ENCODE measurements at places on chromosomes 1 and 21.

DNA sequence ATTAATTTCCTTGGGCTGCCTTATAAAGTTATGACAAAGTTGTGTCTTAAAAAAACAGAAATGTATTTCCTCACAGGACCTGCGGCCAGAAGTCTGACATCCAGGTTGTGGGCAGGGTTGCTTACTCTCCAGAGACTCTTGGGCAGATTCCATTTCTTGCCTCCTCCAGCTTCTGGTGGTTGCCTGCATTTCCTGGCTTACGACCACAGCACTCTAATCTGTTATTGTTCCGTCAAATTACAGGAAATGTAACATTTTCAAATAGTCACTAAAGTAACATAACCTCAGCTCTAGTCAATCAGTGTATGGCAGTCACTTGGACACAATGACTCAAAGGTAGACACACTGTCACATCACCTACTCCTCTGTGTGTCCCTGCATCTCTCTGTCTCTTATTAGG, 226.8 kb downstream of the DNAH14 start:
- no peaks in the 10 kb centered on the region for H3K4me1 ChIP-seq
- no peaks in the 10 kb centered on the region for H3K36me3 ChIP-seq
- DNase-seq, result no peak
- no peak overlapping the region for H3K27ac ChIP-seq
- H3K27me3 ChIP-seq, result no peaks in the 10 kb centered on the region
- H3K4me3 ChIP-seq, result no peak overlapping the region

GRCh38 chr1:202220733-202221132, 27.1 kb downstream of the LGR6 start:
- no peaks in the 10 kb centered on the region for H3K27me3 ChIP-seq
- H3K36me3 ChIP-seq, result no peaks in the 10 kb centered on the region
- no peaks in the 10 kb centered on the region for H3K4me1 ChIP-seq

DNA sequence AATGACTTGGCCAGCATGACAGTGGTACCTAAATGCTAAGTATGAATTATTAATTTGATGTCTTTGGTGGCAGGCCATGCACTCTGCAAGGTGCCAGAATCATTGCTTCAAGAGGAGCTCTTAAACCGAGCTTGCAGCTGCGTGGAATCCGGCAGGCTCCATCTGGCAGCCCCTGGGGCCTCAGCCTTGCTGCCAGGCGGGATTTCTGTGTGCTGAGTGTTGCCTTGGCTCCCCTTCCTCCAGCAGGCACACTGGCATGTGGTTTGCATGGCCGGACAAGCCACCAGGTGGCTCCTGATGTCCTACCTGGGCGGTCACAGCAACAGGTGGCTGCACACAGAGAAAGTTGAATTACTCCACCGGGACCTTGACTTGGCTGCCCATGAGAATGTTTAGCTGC, 155.4 kb downstream of the URB2 start:
- no peaks in the 10 kb centered on the region for H3K36me3 ChIP-seq
- H3K27ac ChIP-seq, result no peak overlapping the region
- H3K4me3 ChIP-seq, result no peak overlapping the region

DNA sequence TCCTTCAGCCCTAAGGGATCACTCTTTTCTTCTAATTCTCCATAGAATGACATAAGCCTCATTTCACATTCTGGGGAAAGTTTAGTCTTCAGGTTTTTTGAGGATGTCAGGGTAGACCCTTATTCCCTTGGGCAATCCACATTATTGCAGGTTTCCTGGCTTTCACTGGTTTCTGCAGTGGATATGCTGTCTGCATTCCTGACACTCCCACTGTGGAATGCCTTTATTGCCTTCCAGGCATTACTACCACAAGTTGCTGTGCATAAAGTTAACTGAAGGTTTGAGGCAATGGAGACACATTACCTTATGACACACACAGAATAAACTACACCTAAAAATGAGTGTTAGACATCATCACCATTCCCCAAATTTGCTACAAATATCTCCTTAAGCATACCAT, 12.7 kb downstream of the FASLG start:
- no peaks in the 10 kb centered on the region for H3K27me3 ChIP-seq
- no peak for DNase-seq
- no peaks in the 10 kb centered on the region for H3K36me3 ChIP-seq
- peaks cover 24% of the 10 kb centered on the region for H3K4me1 ChIP-seq
- H3K27ac ChIP-seq, result no peak overlapping the region

GRCh38 chr1:19468397-19468956, 16.9 kb downstream of the CAPZB start:
- peak overlapping the region; percentile 72 for H3K27ac ChIP-seq
- DNase-seq, result peak; percentile 57

DNA sequence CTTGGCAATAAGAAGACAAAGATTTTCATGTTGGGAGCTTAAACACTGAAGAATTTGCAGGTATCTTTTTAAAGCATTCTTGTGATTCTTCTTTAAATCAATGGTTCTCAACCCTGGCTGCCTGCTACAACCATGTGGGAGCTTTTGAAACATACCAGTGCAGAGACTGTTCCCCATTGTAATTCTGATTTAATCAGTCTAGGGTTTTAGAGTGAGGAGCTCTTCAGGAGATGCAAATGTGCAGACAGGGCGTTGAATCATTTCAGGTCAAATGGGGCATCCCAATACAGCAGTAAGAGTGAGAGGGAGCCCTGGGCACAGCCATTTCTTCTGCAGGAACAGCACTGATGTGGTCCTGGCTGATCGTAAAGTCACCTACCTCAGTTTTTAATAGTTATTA, 24.3 kb downstream of the KCNJ6 start:
- DNase-seq, result no peak
- no peaks in the 10 kb centered on the region for H3K4me1 ChIP-seq
- H3K36me3 ChIP-seq, result no peaks in the 10 kb centered on the region
- no peaks in the 10 kb centered on the region for H3K27me3 ChIP-seq

- no peaks in the 10 kb centered on the region for H3K4me1 ChIP-seq
- H3K27me3 ChIP-seq, result no peaks in the 10 kb centered on the region
- no peak overlapping the region for H3K27ac ChIP-seq
- H3K36me3 ChIP-seq, result no peaks in the 10 kb centered on the region
Observed at GRCh38 chr1:243471754-243472745, 216.2 kb downstream of the SDCCAG8 start.

DNA sequence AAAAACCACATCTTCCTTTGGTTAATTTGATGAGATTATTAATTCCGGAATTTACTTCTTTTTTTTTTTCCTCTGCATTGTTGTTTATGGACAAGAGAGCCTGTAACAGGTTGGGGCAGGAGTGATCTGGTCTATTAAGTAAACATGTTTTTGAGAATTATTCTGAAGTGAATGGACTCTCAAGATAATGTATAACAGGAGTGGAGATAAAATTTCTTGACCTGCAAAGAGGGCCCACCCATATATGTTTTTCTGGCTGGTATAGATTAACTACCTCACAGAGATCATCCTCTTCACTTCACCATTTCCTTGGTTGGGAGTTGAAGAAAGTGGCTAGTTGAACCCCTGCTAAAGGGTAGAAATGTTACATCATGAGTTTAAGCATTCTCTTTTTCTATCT, 10.7 kb downstream of the DDI2 start:
- H3K4me1 ChIP-seq, result peaks cover 2% of the 10 kb centered on the region
- no peak overlapping the region for H3K4me3 ChIP-seq

DNA sequence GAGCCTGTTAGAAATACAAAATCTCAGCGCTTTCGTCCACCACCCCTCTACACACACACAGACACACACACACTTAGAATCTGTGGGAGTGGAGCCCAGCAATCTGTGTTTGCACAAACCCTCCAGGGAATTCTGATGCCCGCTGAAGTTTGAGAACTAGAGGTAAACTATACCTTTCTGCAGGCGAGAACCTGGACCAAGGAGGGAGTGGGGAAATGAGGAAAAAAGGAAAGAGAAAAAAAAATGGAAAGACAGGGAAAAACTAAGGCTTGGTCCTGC, 468 bp upstream of the NIBAN1 start:
- peak overlapping the region; percentile 92 for H3K27ac ChIP-seq
- H3K4me1 ChIP-seq, result peaks cover 6% of the 10 kb centered on the region
- H3K4me3 ChIP-seq, result peak overlapping the region; percentile 89
- no peak for DNase-seq

- DNase-seq, result no peak
- peak overlapping the region; percentile 64 for H3K4me3 ChIP-seq
- H3K36me3 ChIP-seq, result no peaks in the 10 kb centered on the region
- peak overlapping the region; percentile 81 for H3K27ac ChIP-seq
- no peaks in the 10 kb centered on the region for H3K27me3 ChIP-seq
Observed at GRCh38 chr1:206922524-206922923, 783 bp upstream of the FCMR start.

- H3K4me1 ChIP-seq, result no peaks in the 10 kb centered on the region
- H3K4me3 ChIP-seq, result no peak overlapping the region
- no peak for DNase-seq
- no peak overlapping the region for H3K27ac ChIP-seq
- no peaks in the 10 kb centered on the region for H3K36me3 ChIP-seq
Observed at GRCh38 chr1:75502776-75503175, 108.1 kb downstream of the SLC44A5 start.

DNA sequence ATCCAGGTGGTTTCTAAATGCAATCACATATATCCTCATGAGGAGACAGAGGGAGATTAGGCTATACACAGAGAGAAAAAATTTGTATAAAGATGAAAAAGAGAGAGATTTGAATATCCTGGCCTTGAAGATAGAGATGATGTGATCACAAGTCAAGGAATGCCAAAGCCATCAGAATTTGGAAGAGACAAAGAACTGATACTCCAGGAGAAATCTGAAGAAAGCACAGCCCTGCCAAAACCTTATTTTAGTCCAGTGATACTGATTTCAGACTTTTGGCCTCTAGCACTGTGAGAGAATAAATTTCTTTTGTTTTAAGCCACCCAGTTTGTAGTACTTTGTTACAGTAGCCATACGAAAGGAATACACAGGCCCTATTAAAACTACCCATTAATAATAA, 33.4 kb downstream of the DOCK7 start:
- H3K36me3 ChIP-seq, result no peaks in the 10 kb centered on the region
- no peak overlapping the region for H3K4me3 ChIP-seq
- no peak for DNase-seq
- no peaks in the 10 kb centered on the region for H3K27me3 ChIP-seq
- no peaks in the 10 kb centered on the region for H3K4me1 ChIP-seq

- no peak overlapping the region for H3K27ac ChIP-seq
- no peaks in the 10 kb centered on the region for H3K36me3 ChIP-seq
- no peaks in the 10 kb centered on the region for H3K4me1 ChIP-seq
- no peak overlapping the region for H3K4me3 ChIP-seq
- no peaks in the 10 kb centered on the region for H3K27me3 ChIP-seq
- DNase-seq, result peak; percentile 5
Observed at GRCh38 chr1:144101397-144102045, 129.7 kb upstream of the FAM72C start.

Data from effector memory CD4-positive, alpha-beta T cell (primary cell).